Stimulated activated CD4-positive, alpha-beta T cell treated with anti-CD3 and anti-CD28 coated beads, TNF-alpha, amount 100 ng/mL, for 4 hours (primary cell): ENCODE measurements at places on chromosomes 1 and 21.

GRCh38 chr1:26541431-26541815 is 11.9 kb downstream of the RPS6KA1 start:
- DNase-seq = no peak

DNA sequence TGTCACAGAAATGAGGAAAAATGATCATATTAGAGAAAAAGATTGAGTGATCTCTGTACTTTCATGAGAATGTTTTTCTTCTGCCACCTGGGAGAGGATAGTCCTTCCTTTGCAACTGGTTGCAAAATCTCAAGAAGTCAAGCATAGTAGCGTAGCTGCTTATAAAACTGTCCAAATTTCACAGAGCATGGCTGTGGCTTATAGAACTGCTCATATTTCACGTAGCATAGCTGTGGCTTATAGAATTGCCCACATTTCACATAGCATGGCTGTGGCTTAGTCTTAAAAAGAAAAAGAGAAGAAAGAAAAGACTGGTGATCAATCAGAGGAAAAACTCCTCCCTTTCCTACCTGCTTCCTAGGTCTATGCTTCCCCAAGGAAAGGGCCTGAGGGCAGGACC is 329.5 kb downstream of the SIPA1L2 start:
- DNase-seq = no peak

GRCh38 chr1:36729289-36729688 is 246.6 kb upstream of the CSF3R start:
- no peak for DNase-seq

DNA sequence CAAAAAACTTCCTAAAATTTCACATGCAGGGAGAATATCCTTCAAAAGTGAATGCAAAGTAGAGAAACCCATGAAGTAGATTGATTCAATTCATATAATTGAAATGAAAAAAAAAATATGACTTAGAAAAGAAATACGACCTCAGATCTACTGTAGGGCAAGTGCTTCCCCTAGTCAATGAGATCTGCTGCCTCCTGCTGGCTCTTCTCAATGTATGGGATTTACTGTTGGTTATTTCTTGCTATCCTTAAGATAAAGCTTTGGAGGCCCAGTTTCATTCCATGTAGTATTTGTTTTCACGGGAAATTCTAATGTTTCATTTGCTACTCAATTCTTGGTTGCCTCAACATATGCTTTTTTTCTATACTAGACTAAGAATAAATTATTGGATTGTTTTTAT is 46.2 kb downstream of the ZNF648 start:
- DNase-seq = no peak

DNA sequence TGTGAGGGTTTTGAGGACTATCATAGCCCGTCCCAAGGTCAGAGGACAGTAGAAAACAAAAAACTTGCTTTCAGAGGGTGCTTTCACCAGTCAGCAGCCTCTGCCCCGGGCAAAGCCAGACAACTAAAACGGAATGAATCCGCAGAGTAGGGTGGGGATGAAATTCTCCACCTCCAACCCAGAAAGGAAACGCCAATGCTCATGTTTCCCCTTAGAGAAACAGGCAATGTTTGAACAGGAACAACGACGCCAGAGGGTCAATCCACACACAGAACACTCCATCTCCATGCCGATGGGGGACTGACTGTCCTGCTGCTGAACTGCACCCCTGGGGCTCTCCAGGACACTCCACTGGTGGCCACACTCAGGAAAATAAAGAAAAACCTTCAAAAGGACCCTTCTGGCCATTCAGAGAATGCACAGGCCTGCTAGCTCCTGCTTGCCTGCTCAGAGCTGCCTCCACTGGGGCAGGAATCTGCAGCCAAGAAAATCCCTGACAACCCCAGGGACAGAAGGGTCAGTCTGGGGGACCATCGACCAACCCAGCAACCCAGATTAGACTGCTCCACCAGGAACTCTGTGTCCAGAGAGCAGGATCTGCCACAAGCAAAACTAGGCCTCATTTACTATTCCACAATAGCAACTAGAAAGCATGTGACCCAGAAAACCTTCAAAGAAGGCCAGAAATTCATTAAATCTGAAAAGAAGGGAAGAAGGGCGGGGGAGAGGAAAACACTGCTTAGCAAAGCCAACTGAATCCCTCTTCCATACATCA is 116.0 kb downstream of the TOMM20 start:
- DNase-seq = no peak

DNA sequence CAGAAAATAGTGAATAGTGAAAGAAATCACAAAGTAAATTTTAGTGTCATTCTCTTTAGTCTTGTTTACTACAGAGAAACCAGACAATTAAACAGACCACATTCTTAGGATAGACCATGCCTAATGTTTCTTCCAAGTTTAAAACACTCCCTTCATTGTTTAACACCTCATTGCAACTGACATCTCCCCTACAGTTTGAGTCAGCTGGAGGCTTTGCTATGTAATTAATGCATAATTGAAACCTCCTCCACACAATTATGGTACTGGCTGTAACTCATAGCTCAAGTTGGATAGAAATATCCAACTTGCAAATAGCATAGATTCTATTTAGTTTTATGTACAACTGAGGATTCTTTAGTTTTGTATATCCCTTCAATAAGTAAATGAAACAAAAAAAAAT is 35.2 kb upstream of the B3GALT2 start:
- no peak for DNase-seq

DNA sequence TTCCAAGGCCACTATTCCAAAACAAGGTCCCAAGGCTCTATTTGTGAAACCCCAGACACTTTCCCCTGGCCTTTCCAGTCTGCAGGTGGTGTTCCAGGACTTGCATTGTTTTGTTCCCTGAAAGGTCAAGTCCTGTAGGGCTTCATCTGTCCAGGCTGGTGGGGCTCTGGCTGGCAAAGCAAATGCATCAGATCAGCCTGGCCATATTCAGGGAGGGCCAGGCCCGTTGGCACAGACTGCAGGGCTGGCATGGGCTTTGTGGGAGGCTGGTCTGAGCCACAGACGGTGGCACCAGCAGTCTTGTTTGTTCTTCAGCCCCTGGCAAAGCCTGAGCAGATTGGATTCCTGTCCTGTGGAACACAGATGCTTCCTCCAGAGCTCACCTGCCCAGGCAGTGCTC is 93.0 kb downstream of the SPATA46 start:
- no peak for DNase-seq

DNA sequence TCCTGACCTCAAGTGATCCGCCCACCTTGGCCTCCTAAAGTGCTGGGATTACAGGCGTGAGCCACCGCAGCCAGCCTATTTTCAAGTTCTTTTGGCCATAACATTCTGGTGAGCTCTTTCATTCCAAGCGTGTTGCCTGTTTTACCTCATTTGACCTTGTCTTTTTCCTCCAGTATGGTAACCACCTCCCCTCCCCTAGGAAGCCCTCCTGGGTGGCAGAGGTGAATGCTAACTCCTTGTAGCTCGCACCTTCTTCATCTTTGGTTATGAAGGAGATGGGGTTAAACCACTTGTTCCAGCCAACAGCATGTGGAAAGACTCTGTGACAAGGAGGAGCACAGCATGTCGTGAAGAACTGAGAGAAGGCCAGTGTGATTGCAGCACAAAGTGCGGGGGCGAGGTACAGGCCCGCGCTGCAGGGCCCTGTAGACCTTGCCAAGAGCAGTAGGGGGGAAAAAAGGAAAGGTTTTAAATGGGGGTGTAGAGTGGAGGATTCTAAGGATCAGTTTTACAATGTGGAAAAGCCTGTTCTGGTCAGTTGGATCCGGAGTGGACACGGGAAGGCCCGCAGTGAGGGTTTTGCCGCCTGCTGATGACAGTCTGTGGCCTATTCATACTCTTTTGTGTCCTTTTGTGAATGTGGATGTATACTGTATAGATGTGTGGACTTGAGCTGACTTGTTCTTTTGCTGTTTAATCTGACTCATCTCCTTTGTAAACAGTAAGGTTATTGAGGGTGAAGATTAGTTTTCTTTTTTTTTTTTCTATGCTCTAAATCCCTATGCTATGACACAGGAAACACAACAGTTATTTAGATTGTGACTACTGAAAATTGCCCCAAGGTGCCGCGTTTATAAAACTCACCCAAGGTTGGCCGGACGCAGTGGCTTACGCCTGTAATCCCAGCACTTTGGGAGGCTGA is 7.5 kb upstream of the ZNF436 start:
- DNase-seq = no peak

- no peak for DNase-seq
Observed at GRCh38 chr1:1603671-1604373, 3.9 kb upstream of the FNDC10 start.

GRCh38 chr1:172089768-172090510 is 248.6 kb downstream of the DNM3 start:
- DNase-seq = peak; percentile 31
